NCI-H187 (cell line): ENCODE measurements at places on chromosomes 3 and 15.

DNA sequence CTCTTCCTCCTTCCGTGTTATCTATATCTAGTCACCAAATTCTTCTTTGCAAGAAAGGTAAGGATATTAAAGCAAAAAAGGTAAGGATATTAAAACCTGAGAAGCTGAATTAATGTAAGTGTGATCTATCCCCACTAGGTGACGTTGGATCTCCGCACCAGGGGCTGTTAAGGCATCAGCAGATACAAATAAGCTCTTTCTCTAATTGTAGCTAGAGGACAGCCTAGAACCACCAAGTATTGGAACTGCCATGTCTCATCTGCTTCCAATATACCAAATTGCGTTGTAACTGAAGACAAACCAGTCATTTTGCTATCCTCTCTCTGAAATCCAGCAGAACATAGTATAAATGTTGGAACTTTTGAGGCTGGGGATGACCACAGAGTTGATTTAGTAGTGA lies 471.2 kb upstream of the TGFBR2 start:
- no peak for DNase-seq

DNA sequence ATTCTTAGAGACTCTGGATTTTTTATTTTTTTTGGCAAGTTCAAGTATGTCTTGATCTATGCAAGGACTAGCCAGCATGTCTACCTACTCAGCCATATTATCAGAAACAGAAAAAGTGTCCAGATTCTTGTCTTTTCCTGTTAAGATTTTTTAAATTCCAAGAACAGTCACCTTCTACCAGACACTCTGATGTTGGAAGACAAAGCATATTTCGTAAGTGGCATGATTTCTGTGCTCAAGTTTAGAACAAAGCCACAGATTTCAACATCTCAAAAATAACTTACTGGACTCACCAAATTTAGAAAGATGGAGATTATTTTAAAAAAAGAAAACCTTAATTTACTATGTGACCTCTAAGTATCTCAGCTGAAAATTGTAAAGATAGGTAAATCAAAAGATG lies 61.9 kb downstream of the GOLGA6L7 start:
- DNase-seq = no peak

GRCh38 chr3:196974661-196975060 lies 6.0 kb upstream of the PIGZ start:
- no peak for DNase-seq

DNA sequence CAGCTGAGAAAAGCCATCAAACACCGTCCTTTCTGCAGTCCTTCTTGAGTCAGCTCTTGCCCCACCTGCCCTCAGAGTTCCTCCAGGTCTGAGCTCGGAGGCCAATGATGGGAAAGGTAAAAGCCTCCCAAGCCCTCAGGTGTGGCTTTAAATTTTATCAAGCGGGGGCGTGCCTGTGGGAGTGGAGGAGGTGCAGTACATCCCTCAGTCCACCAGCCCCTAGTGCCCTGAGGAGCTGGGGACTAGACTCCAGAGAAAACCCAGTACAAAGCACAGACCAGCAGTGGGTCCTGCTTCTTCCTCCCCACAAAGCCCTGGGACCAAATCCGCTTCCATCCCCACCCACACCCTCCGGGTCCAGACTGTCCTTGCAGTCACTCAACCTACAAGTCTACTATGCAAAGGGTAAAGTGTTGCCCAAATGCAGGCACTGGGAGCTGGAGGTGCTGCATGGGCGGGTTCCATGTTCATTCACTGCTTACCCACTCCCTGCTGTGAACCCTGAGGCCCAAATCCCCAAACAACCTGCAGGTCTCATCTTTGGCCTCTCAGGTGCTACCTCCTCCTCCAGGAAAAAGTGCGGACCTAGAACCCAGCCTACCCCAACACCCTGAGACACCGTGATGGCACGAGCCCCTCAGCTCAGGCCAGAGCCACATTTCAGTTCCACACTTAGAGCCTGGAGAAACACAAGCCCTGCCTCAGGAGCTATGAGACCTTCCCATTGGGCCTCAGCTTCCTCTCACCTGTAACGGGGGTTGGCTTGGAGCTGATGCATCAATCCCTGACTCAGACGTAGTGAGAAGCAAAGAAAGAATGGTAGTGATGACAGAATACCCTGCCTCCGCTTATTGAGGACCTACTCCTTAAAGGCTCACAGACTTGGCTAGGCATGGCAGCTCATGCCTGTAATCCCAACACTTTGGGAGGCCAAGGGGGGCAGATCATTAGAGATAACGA lies 2.4 kb downstream of the PFKFB4 start:
- DNase-seq = no peak

DNA sequence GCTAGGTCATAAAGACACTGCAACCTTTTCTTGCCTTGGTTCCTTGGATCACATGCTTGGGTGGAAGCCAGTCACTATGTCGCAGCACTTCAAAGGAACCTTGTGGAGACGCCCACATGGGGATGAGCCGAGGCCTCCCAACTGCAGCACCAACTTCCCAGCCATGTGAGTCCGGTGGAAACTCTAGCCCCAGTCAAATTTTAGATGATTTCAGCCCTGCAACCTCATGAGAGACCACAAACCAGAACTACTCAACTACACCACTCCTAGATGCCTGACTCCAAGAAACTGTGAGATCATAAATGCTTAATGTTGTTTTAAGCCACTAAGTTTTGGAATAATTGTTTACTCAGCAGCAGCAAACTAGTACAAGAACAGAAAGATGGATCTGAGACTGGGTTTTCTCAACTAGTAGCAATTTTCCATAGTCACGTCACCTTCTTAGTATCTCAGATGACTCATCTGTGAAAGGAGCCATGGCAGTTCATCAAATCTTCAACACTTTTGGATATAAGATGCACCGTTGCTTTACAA lies 86.5 kb downstream of the MB21D2 start:
- DNase-seq = no peak

- peak; percentile 48 for DNase-seq
Observed at GRCh38 chr3:98732286-98733052, 30.7 kb upstream of the ST3GAL6 start.

- DNase-seq = no peak
Observed at GRCh38 chr15:53414167-53414566, 345.3 kb downstream of the WDR72 start.

DNA sequence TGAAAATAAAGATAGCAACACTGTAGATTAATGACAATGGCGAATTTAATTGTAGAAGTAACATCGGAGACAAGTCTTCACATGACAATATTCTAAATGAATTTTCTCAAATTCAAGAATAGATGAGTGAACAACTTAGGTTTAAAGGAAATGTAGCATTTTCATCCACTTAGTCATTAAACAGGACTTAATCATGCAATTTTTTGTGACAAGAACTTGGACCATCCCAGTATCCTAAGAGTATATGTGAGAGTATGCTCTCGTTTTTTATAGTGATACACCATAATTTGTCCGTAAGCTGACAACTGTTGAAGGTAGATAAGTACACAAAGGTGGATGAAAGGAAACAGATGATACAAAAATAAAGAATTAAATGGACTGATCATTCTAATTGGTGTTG lies 81.5 kb downstream of the DLG1 start:
- DNase-seq = no peak

GRCh38 chr3:184716622-184717398 lies 4.9 kb upstream of the MAGEF1 start:
- DNase-seq = no peak

DNA sequence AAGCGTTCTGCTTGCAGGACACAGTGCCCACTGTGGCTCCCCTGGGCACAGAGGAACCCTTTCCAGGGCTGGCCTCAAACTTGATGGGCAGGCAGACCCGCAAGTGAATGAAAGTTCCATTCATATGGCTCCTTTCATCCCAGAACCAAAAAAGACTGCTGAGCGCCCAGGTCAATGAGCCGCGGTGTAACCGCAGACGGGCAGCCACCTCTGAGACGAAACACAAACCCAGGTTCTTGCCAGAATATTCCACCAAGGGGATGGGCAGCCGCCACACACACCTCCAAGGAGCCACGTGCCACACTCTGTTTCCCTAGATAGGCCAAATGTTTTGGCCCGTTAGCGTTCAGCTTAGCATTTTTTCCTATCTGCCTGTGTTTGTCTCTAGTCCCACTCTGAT lies 82.8 kb upstream of the IGF1R start:
- DNase-seq = no peak

- no peak for DNase-seq
Observed at GRCh38 chr3:6862880-6863195, 1.9 kb downstream of the GRM7 start.

- DNase-seq = no peak
Observed at GRCh38 chr3:64257100-64257755, 32.0 kb upstream of the PRICKLE2 start.

GRCh38 chr15:29312387-29312786 lies 42.8 kb upstream of the NSMCE3 start:
- DNase-seq = no peak

GRCh38 chr15:88832820-88833730 lies 29.8 kb downstream of the ACAN start:
- DNase-seq = no peak

DNA sequence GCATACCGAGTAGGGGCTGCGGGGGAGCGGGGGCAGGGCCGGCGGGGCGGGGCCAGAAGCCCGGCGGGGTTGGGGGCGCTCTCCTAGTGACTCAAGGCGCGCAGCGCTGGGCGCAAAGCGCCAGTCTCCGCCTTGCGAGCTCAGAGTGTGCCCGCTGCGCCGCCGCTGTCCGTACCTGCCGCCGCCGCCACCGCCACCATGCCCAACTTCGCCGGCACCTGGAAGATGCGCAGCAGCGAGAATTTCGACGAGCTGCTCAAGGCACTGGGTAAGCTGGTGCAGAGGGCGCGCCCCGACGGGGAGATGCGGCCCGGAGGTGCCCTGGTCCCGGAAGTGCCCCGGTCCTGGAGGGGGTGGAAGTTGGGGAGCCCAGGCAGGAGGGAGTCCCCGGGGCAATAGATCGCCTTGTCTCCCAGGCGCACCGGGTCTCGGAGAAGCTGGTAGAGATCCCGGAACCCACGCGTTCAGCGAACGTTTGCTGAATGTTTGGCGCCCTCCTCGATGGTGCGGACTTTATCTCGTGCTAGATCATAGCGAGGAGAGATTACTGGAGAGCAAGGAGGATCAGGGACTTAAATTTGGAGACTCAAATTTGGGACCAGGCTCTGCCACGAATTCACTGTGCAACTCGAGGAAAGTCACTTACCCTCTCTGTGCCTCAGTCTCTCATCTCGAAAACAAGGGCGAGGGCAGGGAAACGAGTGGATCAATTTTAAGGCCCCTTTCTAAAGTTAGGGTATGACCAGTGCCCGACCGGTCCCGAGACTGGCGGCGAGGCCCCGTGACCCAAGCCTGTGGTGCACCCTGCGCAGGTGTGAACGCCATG lies at the start of gene CRABP1:
TSS of gene CRABP1 (plus strand) at position 123 of the 826 bp plus-strand sequence. CDS start at position 199, 76 bp downstream.
- DNase-seq = no peak

GRCh38 chr3:88044411-88044810 lies 14.4 kb downstream of the CGGBP1 start:
- DNase-seq = no peak

- DNase-seq = no peak
Observed at GRCh38 chr3:170033489-170033888, 4.3 kb upstream of the GPR160 start.

- DNase-seq = peak; percentile 43
Observed at GRCh38 chr3:71542521-71543370, 40.8 kb downstream of the FOXP1 start.

DNA sequence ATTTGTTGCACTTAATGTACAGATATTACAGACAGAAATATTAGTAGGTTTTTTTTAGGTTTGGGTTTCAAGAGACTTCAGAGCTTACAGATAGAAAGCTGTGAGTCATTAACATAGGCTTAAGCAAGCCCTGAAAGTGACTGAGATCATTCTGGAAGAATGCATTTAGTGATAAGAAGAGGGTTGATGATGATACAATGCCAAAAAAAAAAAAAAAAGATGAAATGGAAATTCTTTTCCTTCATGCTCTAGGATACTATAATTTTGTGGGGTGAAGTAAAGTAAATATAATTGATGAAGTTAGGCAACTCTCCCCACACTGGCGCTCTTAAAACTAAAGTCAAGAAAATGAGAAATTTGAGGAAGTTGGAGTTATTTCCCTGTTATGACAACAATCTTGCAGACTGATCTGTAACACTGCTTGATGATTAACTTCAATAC lies 169.4 kb upstream of the ZNF385D start:
- no peak for DNase-seq

DNA sequence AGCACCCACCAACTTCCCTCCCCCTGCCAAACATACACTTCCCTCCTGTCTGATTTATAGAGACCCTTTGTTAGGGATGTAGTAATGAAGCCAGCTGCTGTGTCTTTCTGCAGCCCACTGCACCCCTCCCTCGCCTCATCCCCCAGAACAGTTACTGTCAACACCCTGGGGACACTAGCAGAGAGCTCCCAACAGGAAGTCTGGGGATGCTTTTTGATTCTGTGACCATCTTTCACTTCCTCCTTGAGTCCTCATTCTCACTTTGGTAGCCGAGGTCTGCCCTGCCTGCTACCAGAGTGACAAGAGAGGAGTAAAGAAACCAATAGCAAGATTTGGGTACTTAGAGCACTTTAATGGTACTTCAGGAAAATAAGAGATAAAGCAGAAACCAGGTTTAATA lies 201.6 kb downstream of the SATB1 start:
- no peak for DNase-seq
